ENCODE measurements at places on chromosomes 3 and 15.

- no peak for DNase-seq
These were observed 452 bp downstream of the TMEM158 start for GRCh38 chr3:45225465-45226205.

- no peak for DNase-seq
These were observed 261.4 kb downstream of the CTNNB1 start for GRCh38 chr3:41460736-41461135.

DNA sequence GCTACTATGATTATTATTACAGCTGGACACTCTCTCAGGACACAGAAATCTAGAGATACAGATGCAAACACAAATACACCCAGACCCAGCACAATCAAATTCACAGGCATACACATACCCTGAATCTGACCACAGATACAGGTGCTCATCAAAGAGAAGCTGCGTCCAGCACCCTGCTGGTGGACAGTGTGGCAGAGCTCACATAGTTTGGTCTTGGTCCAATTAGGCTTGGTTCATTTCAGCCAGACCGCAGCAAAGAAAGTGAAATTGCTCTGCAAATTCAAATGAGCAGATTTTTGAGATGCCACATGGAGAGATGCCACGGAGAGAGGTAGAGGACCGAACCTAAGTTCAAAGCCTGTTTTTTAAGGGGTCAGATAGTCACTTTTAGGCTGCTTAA, 55.6 kb downstream of the ANAPC13 start:
- DNase-seq, result no peak

DNA sequence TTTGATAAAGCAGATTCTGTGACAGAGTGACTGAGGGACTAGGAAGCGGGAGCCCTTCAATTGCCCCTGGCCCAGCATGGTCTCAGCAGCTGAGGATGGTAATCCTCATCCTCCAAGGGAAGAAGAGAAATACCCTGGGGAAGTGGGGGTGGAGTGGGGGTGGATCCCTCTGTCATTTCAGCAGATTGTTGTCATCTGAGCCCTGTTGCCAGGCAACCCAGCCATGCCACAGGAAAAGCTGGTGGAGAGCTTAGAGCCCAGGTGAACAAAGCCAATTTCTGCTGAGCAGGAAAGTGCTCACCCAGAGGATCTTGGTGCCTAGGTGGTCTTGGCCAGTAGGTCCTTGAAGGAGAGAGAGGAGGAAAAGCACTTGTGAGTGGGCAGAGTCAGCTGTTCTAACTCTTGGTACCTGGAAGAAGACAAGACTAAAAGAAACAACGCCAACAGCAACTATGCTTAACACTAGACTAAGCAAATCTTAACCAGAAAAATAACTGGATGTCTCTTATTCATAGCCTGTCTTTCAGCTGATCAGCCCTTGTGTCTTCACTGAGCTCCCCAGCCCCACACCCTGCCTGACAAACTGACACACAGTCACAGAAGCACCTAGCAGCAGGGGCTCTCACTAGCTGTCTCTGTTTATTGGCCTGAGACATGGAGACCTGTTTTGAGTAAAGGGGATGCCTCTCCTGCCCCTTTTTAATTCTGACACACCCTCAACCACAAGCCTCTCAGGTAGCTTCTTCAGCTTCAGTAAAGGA, 40.1 kb upstream of the DCLK3 start:
- DNase-seq, result no peak

DNA sequence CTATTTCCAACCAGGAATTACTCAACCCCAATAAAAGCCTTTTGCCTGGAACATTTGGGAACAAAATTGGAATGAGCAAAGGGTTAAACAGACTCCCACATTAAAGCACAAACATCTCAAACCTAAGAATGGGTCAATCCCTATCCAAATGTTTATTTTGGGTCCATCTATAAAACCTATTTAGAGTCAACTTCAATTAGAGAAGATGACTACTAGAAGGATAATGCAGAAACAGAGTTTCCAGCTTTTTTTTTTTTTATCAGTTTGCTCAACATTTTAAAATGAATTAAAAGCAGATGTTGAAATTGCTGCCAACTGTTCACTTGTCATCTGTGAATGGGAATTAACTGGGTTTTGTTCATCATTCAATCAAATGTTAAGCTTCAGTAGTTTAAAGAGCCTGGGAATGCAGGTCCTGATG, 4.1 kb upstream of the TBC1D23 start:
- DNase-seq, result no peak

DNA sequence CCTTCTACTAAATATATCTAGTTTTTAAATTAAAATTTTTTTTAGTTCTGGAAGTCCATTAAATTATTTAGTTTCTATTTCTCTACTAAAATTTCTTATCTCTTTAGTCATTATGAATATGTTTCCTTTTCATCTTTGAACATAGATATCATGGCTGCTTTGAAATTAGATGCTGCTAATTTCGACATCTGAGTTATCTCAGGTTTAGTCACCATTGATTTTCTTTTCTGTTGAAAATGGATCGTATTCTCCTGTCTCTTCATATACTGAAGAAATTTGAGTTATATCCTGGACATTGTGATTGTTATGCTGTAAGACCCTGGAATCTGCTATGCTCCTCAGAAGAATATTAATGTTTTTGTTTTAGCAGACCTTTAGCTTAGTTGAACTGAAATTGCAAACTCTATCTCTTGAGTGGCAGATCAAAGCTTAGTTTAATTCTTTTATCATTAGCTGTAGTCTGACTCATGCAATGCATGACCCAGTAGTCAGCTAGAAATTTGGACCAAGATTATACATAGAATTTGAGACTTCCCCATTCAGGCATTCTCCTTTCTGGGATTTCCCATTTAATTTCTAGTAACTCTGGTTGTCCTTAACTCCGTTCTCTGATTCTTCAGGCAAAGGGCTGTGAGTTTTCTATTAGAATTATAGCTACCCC, 439.8 kb upstream of the IL12A start:
- no peak for DNase-seq

All from Panc1 (cell line).